T-helper 9 cell (primary cell): ENCODE measurements at places on chromosomes 13 and 19.

DNA sequence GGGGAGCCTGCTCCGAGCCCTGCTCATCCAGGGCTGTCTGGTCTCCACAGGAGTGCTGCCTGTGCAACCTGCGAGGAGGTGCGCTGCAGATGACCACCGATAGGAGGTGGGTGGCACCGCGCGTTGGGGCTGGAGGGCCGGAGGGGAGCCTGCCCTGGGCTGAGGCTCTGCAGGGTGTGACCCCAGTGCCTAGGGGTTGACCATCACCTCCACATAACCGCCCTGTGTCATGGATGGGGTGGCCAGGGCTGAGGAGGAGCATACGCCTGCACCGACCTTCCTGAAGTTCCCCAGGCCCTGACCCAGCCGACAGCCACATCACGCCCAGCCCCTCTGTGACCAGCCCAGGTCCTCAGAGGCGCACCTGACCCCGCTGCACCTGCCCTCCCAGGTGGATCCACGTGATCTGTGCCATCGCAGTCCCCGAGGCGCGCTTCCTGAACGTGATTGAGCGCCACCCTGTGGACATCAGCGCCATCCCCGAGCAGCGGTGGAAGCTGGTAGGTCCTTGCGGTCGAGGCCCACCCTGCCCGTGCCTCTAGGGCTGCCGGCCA lies 168.7 kb downstream of the KDM4B start:
- DNase-seq = no peak

- no peak for DNase-seq
Observed at GRCh38 chr13:111202156-111202621, 87.1 kb downstream of the ARHGEF7 start.

- DNase-seq = no peak
Observed at GRCh38 chr19:2288338-2288817, 6.4 kb upstream of the PEAK3 start.

- no peak for DNase-seq
Observed at GRCh38 chr13:20714161-20714560, 10.7 kb downstream of the IL17D start.

GRCh38 chr13:101026736-101027398 lies 352.3 kb upstream of the TMTC4 start:
- DNase-seq = no peak

GRCh38 chr13:37752146-37752545 lies 117.4 kb downstream of the TRPC4 start:
- no peak for DNase-seq

DNA sequence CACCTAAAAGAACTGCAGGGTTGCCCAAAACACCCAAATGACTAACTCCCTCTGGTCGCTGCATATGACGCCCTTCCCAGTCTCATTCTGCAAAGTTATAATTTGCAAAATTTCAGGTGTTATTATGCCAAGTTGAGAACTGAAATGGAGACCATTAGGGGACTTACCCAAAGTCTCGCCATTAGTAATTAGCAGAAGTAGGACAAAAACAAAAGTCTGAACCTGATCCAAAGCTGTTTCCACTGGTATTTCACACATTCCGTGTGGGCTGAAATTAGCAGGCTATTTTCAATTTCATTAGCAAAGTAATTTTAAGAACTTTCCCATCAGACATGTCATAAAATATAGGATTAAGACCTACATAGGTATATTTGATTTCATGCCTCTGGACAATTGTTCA lies 6.8 kb downstream of the RUBCNL start:
- DNase-seq = no peak

GRCh38 chr19:6470173-6470572 lies 6.1 kb downstream of the CRB3 start:
- DNase-seq = no peak

GRCh38 chr19:1528596-1529429 lies 4.9 kb downstream of the PLK5 start:
- DNase-seq = no peak

DNA sequence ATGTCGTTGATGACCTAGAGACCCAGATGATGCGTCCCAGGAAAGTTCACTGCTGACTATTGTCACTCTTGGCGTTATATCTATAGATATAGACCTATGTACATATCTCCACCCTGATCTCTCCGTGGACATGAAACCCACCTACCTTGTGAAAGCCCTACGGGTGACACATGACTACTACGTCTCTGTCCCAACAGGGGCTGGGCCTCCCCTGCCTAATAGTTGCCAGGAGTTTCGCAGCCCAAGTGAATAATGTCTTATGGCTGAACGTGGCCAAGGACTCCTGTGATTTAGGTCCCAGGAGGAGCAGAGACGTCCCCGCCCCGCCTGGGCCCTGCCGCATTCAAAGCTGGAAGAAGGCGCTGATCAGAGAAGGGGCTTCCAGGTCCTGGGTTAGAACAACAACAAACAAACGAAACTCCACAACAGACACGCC lies 4.9 kb upstream of the POU4F1 start:
- DNase-seq = no peak

- DNase-seq = no peak
Observed at GRCh38 chr19:5364674-5365073, 24.1 kb upstream of the PTPRS start.

DNA sequence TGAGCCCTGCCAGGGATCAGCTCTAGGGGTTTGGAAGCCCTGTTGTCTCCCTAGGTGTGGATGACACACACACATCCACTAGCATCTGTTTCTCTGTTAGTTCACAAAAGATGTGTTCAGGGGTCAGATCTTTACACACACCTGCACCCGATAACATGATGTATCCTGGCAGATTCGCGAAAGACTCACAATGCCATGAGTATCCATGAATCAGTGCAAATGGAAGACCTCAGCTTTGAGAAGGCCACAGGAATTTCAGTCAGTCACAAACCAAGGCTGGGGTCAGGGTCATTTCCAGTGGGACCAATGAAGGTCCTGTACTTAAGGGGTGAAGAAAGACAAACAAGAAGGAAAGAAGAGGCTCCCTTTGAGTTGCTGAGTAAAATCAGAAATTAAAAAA lies 898.2 kb downstream of the UQCRFS1 start:
- DNase-seq = no peak

GRCh38 chr19:51751655-51752054 lies at the start of gene FPR1:
Gene FPR1, minus strand, starts transcription at chr19:51751878. Its CDS starts 4,884 bp downstream, at chr19:51746994.
- no peak for DNase-seq

DNA sequence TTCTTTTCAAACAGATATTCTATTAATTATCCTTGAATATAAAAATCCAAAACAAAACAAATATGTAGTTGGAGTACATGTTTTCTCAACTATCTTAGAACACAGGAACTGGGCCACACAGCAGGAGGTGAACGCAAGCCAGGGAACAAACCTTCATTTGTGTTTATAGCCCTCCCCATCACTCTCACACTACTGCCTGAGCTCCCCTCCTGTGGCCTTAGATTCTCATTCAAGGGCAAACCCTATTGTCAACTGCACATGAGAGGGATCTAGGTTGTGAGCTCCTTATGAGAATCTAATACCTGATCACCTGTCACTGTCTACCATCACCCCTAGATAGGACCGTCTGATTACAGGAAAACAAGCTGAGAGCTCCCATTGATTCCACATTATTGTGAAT lies 427.1 kb upstream of the PRR20A start:
- DNase-seq = no peak

DNA sequence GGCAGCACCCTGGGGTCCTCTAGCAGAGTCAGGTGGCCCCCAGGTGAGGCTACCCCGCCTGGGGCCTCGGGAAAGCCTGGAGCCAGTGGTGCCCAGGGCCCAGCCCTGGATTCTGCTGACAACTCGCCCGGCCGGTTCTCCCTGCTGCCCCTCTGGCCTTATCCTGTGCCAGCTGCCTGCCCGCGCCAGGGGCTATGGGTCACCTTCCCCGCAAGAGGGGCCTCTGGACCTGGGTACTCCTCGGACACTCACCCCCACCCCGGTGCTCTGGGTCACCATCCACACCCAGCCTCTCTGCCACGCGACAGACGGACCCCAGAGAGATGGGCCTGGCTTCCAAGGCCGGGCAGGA lies 24.0 kb downstream of the ZBTB7A start:
- DNase-seq = no peak

- DNase-seq = no peak
Observed at GRCh38 chr13:26340807-26341206, 86.9 kb downstream of the CDK8 start.

DNA sequence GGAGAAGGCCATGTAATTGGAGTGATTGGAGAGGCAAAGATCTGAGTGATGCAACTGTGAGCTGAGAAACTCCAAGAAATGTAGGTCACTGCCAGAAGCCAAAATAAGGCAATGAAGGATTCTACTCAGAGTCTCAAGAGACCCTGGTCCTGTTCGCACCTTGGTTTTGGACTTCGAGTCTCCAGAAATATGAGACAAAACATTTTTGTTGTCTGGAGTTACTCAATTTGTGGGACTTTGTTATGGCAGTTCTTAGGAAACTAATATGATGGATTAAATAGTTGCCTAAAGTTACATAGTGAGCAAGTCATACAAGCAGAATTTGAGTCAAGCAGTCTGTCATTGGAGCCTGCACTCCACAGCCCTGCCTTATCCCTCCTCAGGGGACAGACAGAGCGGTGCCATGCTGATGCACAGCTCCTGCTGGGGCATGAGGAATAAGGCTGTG lies 104.2 kb downstream of the ITGBL1 start:
- DNase-seq = no peak

- DNase-seq = no peak
Observed at GRCh38 chr13:77084755-77085154, 57.8 kb upstream of the FBXL3 start.

DNA sequence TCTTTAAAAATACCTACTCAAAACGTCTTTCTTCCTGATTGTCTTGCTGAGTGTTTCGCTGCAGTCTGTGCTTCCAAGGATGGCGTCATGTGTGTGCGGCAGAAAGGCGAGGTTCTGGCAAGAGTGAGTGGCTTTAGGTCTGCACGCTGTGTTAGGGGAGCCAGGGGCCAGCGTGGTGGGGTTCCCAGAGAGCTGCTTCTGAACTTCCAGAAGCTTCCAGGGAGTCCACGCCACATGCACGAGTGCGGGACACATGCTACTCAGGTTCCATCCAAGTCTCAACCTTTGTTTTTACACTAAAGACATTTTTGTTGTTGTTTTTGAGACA lies 67.9 kb downstream of the ATP11A start:
- no peak for DNase-seq

GRCh38 chr13:39432196-39432595 lies 170.8 kb downstream of the LHFPL6 start:
- no peak for DNase-seq

- DNase-seq = no peak
Observed at GRCh38 chr19:51507192-51507591, 5.6 kb upstream of the SIGLEC12 start.

- peak; percentile 29 for DNase-seq
Observed at GRCh38 chr19:47713046-47714021, at the start of gene EHD2. Gene EHD2, plus strand, starts transcription at chr19:47713422. Its CDS starts 3,191 bp downstream, at chr19:47716613.

DNA sequence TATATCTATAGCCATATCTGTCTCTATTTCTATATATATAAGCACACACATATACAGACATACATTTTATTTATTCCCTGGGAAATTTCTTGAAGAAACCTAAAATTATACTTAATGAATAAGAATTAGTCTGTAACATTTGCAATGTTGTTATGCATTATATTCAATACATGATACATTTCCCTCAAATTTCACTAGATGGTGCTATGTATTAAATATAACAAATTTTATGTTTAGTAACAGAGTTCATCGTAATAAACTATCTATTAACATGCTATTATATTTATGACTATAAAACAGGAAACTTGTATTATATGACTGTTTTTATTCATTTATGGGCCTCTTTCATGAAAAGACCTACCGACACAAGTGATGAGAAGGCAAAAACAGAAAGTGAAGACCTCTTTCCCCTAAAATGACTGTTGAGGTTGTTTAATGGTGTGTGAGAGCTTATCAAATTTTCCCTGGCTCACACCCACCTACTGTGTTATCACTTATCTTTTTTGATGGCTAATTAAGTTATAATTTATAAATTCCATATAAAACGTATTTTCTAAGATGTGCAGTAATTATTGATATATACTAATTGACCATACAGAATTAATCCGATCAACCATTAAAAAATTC lies 881.9 kb downstream of the SLITRK6 start:
- no peak for DNase-seq

- DNase-seq = no peak
Observed at GRCh38 chr19:48896191-48896720, 2.3 kb downstream of the TULP2 start.

DNA sequence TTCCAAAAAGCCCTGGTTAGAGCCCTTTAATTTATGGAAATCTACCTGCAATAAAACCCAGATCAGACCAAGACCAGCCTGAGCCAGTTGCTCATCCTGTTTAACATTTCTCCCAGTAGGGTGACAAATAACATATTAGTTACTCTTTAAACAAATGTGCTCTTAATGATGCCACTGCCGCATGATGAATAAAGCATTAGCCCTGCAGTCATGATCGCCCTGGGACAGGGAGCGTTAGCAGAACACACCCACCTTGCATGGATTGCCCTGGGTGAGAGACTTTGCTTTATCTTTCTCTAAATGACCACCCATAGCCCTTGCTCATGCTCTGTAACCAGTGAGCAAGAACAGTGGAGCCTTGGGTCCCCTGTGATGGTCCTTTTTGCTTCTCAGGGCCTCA lies 362.4 kb downstream of the ENOX1 start:
- no peak for DNase-seq

DNA sequence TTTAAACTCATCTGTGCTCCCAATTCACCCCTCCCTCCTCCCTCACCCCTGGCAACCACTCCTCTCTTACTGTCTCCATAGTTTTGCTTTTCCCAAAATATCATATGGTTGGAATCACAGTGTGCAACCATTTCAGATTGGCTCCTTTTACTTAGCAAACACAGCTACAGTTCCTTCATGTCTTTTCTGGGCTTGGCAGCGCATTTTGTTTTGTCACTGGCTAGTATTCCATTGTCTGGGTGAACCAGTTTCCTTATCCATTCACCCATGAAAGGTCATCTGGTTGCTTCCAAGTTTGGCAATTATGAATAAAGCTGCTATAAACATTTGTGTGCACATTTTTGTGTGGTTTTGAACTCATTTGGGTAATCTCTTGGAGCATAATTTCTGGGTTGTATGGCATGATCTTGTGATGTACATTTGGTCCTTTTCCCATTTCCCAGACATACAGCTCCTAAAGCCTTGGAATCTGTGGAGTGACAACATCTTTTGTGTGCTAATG lies 23.9 kb upstream of the GAS6 start:
- no peak for DNase-seq

GRCh38 chr13:99055735-99056134 lies 77.9 kb upstream of the DOCK9 start:
- no peak for DNase-seq

- DNase-seq = no peak
Observed at GRCh38 chr19:54435551-54436016, 13.4 kb upstream of the LENG8 start.
